ENCODE measurements at places on chromosomes 13 and 19.
A peak's percentile ranks its signal among the peaks of the same experiment; 100 is the strongest.

GRCh38 chr19:292951-293350, 1.7 kb upstream of the PLPP2 start:
- H3K36me3 ChIP-seq = no peaks in the 10 kb centered on the region
- peaks cover 19% of the 10 kb centered on the region for H3K4me1 ChIP-seq
- no peak for DNase-seq

DNA sequence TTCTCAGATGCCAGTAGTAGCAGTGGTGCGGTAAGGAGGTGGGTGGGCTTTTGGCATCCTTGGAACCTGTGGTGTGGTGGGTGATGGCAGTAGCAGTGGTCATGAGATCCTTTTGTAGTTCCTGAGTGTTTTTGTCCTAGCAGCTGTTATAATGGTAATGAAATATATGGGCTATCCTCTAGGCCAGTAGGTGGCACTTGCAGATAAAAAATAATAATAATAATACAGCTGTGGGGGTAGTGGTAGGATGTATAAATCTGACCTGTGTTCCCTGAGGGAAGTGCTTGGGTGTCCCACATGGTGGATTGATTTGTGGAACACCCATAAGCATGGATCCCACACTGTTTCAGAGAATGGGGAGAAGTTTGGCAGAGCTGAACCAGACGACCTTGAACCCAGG, 334.0 kb downstream of the SLITRK5 start:
- H3K4me3 ChIP-seq = no peak overlapping the region
- DNase-seq = no peak
- no peaks in the 10 kb centered on the region for H3K36me3 ChIP-seq
- H3K27ac ChIP-seq = no peak overlapping the region

DNA sequence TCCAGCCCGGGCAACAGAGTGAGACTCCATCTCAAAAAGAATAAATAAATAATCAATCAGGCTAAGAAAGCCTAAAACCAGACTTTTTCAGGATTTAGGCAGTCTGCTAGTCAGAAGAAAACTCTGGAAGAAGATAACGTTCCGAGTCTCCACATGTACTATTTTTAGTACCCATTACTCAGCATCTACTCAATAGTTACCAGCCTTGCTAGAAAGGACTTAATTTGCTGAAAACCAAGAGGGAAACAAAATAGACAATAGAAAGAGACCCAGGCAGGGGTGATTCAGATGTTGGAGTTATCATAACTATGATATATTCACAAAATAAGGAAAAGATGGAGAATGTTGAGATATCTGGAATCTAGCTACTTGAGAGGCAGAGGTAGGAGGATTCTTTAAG, 3.6 kb upstream of the LIN7B start:
- H3K27ac ChIP-seq = no peak overlapping the region
- H3K4me3 ChIP-seq = no peak overlapping the region
- H3K27me3 ChIP-seq = no peaks in the 10 kb centered on the region
- H3K36me3 ChIP-seq = peaks cover 12% of the 10 kb centered on the region

- H3K27me3 ChIP-seq = no peaks in the 10 kb centered on the region
- peaks cover 5% of the 10 kb centered on the region for H3K36me3 ChIP-seq
- no peak for DNase-seq
- peaks cover 41% of the 10 kb centered on the region for H3K4me1 ChIP-seq
- H3K27ac ChIP-seq = peak overlapping the region; percentile 87
These were observed 112.5 kb downstream of the SACS start for GRCh38 chr13:23320926-23321534.

DNA sequence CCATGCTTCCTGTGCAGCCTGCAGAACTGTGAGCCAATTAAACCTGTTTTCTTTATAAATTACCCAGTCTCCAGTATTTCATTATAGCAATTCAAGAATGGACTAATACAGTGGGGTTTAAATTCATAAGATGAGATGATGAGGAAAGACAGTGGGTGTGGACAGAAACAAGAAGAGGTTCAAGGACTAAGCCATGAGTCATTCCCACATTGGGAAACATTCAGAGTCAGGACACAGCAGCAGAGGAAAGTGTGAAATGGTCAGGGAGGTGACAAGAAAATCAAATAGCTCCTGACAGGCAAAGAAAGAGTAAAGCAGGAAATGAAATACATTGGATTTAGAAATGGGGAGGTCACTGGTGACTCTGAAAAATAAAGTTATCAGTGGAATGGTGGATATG, 9.1 kb downstream of the ZNF841 start:
- no peaks in the 10 kb centered on the region for H3K4me1 ChIP-seq
- no peak overlapping the region for H3K4me3 ChIP-seq
- H3K27me3 ChIP-seq = no peaks in the 10 kb centered on the region
- peaks cover 94% of the 10 kb centered on the region for H3K36me3 ChIP-seq
- no peak for DNase-seq

GRCh38 chr19:32876236-32876918, 6.8 kb upstream of the SLC7A9 start:
- no peak overlapping the region for H3K4me3 ChIP-seq
- H3K4me1 ChIP-seq = no peaks in the 10 kb centered on the region
- no peak overlapping the region for H3K27ac ChIP-seq
- no peak for DNase-seq

- DNase-seq = no peak
- H3K27ac ChIP-seq = no peak overlapping the region
- H3K36me3 ChIP-seq = peaks cover 7% of the 10 kb centered on the region
- peaks cover 9% of the 10 kb centered on the region for H3K4me1 ChIP-seq
- H3K27me3 ChIP-seq = no peaks in the 10 kb centered on the region
- peak overlapping the region; percentile 81 for H3K4me3 ChIP-seq
These were observed 3.2 kb downstream of the NCLN start for GRCh38 chr19:3188627-3189596.

DNA sequence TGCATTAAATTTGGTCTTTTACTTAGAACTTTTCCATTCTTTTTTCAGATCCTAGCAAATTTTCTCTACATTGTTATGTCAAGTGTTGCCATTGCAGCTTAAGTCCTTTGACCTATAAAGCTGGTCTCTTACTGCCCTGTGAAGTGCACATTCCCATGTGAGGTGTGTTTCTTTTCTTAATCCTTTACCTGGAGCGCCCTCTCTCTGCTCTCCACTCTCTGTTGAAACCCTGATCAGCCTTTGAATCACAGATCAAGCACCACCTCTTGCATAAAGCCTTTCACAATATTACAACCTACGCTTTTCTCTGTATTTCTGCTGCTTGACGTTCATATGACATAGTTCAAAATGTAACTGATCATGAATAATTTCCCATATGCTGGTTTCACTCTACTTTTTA, 84.8 kb downstream of the PCDH17 start:
- H3K4me1 ChIP-seq = no peaks in the 10 kb centered on the region
- no peak overlapping the region for H3K27ac ChIP-seq
- H3K27me3 ChIP-seq = no peaks in the 10 kb centered on the region

- peak; percentile 26 for DNase-seq
- peak overlapping the region; percentile 85 for H3K4me3 ChIP-seq
- H3K36me3 ChIP-seq = peaks cover 10% of the 10 kb centered on the region
- H3K27ac ChIP-seq = no peak overlapping the region
- H3K4me1 ChIP-seq = peaks cover 17% of the 10 kb centered on the region
- H3K27me3 ChIP-seq = no peaks in the 10 kb centered on the region
These were observed 1.7 kb downstream of the CD320 start for GRCh38 chr19:8306235-8307054.

DNA sequence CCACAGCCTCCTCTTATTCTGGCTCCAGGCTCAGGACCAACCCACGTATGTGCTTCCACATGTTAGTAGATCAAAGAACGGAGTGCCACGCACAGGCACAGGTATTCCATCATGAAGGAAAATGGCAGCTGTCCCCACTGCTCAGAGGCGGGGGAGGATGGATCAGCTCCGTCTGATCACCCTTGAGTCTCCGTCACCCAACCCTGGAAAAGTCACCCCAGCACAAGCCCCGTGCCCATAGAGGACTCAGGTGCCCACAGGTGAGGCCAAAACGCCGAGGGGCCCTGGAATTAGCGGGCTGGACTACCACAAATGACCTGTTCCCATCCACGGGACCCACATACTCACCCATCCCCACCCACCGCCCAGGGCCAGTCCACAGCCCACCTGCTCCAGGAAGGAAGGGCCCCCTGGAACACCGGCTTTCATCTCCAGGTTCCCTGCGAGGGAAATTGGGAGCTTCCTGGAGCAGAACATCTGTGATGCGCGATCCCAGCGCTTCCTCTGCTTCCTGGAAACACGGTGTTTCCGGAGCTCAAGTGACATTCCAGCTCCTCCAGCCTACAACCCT, 120.5 kb upstream of the SPACA7 start:
- no peak for DNase-seq
- no peaks in the 10 kb centered on the region for H3K36me3 ChIP-seq
- H3K4me1 ChIP-seq = peaks cover 4% of the 10 kb centered on the region

DNA sequence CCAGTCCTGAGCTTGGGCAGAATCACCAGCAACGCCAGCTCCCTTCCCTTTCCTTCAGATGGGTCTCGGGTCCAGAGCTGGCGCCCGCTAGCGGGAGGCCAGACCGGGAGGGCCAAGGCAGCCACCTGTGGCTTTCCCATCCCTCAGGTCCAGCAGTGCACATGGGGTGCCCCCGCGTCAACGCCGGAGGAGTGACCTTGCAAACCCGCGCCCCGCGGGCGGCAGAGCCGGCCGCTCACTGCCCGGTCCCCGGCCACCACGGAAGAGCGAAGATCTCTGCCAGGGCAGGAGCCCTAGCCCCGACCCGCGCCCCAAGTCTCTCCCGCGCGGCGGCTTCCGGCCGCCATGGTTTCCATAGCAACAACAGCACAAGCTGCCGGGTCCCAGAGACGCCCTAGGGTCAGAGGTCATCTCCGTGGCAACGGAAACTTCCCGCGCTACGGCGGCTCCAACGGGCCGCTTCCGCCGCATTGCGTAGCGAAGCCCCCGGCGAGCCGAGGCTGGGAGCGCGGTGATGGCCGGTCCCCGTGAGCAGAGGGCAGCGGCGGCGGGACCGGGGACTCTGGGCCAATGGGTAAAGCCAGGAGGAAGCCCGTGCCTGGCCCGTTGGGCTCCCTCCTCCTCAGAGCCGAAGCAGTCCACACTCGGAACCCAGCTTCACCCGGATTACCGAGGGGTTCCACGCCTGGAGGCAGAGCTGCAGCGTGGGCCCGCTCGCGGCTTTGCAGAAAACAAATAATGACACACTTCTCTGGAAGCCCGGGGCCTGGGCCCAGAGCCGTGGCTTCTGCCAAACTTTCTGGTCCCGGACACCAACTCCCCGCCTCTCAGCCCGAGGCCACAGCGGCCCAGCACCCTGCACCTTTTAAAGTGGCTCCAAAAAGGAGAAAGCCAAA, 7.4 kb downstream of the FGF14 start:
- no peaks in the 10 kb centered on the region for H3K36me3 ChIP-seq
- peaks cover 71% of the 10 kb centered on the region for H3K27me3 ChIP-seq
- DNase-seq = peak; percentile 54
- peaks cover 8% of the 10 kb centered on the region for H3K4me1 ChIP-seq

DNA sequence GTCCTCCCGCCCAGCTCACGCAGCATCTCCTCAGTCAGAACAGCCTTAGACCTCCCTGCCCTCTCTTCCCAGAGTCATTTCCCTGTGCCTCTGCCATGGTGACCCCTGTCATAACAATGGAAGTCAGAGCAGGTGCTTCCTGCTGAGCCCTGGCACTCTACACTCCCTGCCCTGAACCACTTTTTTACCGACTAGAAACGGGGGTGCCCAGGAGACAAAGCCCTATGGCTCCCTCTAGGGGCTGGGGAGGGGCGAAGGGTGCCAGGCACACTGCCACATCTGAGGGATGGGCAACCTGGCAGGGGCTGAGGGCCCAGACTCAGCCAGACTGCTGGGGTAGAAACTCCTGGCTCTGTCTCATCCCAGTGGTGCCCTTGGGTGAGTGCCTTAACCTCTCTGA, 16.4 kb downstream of the ZNF574 start:
- H3K27me3 ChIP-seq = peaks cover 33% of the 10 kb centered on the region
- no peaks in the 10 kb centered on the region for H3K36me3 ChIP-seq
- DNase-seq = no peak
- H3K4me1 ChIP-seq = peaks cover 2% of the 10 kb centered on the region
- no peak overlapping the region for H3K27ac ChIP-seq
- H3K4me3 ChIP-seq = no peak overlapping the region

- DNase-seq = no peak
- H3K27me3 ChIP-seq = no peaks in the 10 kb centered on the region
- H3K4me3 ChIP-seq = no peak overlapping the region
These were observed 316.2 kb upstream of the KLHL1 start for GRCh38 chr13:70424428-70424827.

- no peak for DNase-seq
- no peak overlapping the region for H3K27ac ChIP-seq
- H3K27me3 ChIP-seq = peaks cover 5% of the 10 kb centered on the region
These were observed 2.5 kb downstream of the LIPE start for GRCh38 chr19:42424712-42425131.

DNA sequence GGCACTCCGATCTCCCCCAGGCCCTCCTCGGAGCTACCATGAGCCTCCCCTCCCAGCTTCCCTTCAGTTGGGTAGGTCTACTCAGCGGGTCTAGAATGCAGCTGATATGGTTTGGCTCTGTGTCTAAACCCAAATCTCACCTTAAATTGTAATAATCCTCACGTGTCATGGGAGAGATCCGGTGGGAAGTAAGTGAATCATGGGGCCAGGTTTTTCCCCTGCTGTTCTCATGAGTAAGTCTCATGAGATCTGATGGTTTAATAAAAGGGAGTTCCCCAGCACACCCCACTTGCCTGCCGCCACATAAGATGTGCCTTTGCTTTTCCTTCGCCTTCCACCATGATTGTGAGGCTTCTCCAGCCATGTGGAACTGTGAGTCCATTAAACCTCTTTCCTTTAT, 14.5 kb upstream of the DOCK9 start:
- H3K27ac ChIP-seq = no peak overlapping the region
- H3K36me3 ChIP-seq = no peaks in the 10 kb centered on the region
- no peak overlapping the region for H3K4me3 ChIP-seq
- no peaks in the 10 kb centered on the region for H3K27me3 ChIP-seq
- H3K4me1 ChIP-seq = peaks cover 9% of the 10 kb centered on the region
- no peak for DNase-seq

- H3K4me3 ChIP-seq = no peak overlapping the region
- peak; percentile 97 for DNase-seq
- H3K27me3 ChIP-seq = peaks cover 3% of the 10 kb centered on the region
- H3K4me1 ChIP-seq = peaks cover 14% of the 10 kb centered on the region
These were observed 510 bp upstream of the PCDH9 start for GRCh38 chr13:67230404-67231288.

GRCh38 chr13:31261241-31261640, 61.5 kb downstream of the B3GLCT start:
- H3K4me3 ChIP-seq = no peak overlapping the region
- H3K4me1 ChIP-seq = peaks cover 3% of the 10 kb centered on the region
- no peak overlapping the region for H3K27ac ChIP-seq
- no peak for DNase-seq

GRCh38 chr19:40798683-40799557, at the start of gene EGLN2:
Gene EGLN2 (plus strand): TSS chr19:40799191. CDS start chr19:40800573, 1,382 bp downstream.
- H3K4me3 ChIP-seq = peak within 1 kb of the TSS; percentile 85
- H3K27ac ChIP-seq = peak within 1 kb of the TSS; percentile 99
- H3K27me3 ChIP-seq = no peaks in the 10 kb centered on the region
- peaks cover 2% of the 10 kb centered on the region for H3K36me3 ChIP-seq
- DNase-seq = peak; percentile 100
- peaks cover 40% of the 10 kb centered on the region for H3K4me1 ChIP-seq

Measured in mesothelial cell of epicardium (in vitro differentiated cells).